ENCODE measurements at places on chromosomes 6 and 20. TPM values are rescaled to one million over a fixed set of nuclear protein-coding genes. Genes with fewer than 3 reads are reported as not detected.
A peak's percentile ranks its signal among the peaks of the same experiment; 100 is the strongest.

NKX2-2 gene
- 5.7 TPM for total RNA-seq

MYBL2 gene
- 80.8 TPM for total RNA-seq

OR2H1 gene
- not detected for total RNA-seq

ADAM33 gene
- not detected for total RNA-seq

MUCL3 gene
- total RNA-seq: not detected

EFCAB8 gene
- total RNA-seq: 0.06 TPM

GRCh38 chr6:155388591-155388990 lies 67.0 kb downstream of the NOX3 start:
- no peaks in the 10 kb centered on the region for H3K27me3 ChIP-seq
- H3K27ac ChIP-seq: no peak overlapping the region
- no peak for DNase-seq
- no peaks in the 10 kb centered on the region for H3K36me3 ChIP-seq

GRCh38 chr6:120945905-120946594 lies 388.2 kb downstream of the TBC1D32 start:
- H3K27ac ChIP-seq: no peak overlapping the region
- no peak overlapping the region for H3K4me3 ChIP-seq
- DNase-seq: no peak
- no peaks in the 10 kb centered on the region for H3K36me3 ChIP-seq

- H3K4me1 ChIP-seq: no peaks in the 10 kb centered on the region
- H3K27ac ChIP-seq: no peak overlapping the region
Measured at GRCh38 chr20:52150440-52151258, 40.9 kb downstream of the ZFP64 start.

DNA sequence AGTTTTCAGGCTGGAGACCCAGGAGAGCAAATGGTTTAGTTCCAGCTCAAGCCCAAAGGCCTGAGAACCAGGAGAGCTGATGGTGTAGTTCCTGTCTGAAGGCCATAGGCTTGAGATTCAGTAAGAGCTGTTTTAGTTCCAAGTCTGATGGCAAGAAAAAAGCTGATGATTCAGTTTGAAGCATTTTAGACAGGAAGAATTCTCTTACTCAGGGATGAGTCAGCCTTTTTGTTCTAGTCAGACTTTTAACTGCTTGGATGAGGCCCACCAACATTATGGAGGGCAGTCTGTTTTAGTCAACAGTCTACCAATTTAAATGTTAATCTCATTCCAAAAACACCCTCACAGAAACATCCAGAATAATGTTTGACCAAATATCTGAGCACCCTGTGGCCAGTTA lies 2.5 kb downstream of the ZSCAN26 start:
- no peak for DNase-seq
- H3K27me3 ChIP-seq: no peaks in the 10 kb centered on the region
- H3K4me1 ChIP-seq: peaks cover 18% of the 10 kb centered on the region

DNA sequence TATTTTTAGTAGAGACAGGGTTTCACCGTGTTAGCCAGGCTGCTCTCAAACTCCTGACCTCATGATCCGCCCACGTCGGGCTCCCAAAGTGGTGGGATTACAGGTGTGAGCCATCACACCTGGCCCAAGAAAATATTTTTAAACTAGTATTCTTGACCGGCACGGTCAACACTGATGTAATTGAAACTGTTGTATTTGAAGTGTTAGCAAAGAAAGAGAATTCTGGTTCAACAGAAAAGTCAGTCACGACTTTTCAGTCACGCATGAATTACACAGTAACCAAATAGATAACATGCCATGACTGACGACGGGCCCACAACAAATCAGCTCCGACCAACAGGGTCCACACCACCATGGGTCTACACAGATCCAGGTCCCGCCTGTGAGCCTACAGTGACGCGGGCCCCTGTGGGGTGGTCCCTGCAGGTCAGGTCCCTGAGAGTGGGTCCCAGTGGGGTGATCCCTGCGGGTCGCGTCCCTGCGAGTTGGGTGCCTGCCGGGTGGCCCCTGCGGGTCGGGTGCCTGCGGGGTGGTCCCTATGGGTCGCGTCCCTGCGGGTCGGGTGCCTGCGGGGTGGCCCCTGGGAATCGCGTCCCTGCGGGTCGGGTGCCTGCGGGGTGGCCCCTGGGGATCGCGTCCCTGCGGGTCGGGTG lies 1.0 kb downstream of the GMEB2 start:
- DNase-seq: peak; percentile 49
- H3K36me3 ChIP-seq: peaks cover 4% of the 10 kb centered on the region
- peak overlapping the region; percentile 97 for H3K27ac ChIP-seq
- peak overlapping the region; percentile 94 for H3K4me3 ChIP-seq

DNA sequence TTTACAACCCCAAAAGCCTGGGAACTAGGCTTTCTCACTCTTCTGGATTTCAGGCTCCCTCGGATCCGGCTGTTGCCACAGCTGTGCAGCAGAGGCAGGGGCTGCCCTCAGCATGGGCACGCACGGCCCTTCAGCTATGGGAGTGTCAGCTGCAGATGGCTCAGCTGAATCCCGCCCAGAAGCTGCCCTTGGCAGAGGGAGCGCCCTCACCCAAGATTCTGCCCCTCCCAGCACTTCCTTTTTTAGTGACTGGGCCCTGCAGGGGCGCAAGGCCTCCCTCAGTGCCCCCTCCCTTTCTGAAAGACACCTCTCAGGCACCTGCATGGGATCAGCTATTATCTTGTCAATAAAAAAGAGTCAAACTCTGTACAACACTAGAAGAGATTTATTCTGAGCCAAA lies 67.9 kb upstream of the THBS2 start:
- H3K4me1 ChIP-seq: peaks cover 1% of the 10 kb centered on the region

DNA sequence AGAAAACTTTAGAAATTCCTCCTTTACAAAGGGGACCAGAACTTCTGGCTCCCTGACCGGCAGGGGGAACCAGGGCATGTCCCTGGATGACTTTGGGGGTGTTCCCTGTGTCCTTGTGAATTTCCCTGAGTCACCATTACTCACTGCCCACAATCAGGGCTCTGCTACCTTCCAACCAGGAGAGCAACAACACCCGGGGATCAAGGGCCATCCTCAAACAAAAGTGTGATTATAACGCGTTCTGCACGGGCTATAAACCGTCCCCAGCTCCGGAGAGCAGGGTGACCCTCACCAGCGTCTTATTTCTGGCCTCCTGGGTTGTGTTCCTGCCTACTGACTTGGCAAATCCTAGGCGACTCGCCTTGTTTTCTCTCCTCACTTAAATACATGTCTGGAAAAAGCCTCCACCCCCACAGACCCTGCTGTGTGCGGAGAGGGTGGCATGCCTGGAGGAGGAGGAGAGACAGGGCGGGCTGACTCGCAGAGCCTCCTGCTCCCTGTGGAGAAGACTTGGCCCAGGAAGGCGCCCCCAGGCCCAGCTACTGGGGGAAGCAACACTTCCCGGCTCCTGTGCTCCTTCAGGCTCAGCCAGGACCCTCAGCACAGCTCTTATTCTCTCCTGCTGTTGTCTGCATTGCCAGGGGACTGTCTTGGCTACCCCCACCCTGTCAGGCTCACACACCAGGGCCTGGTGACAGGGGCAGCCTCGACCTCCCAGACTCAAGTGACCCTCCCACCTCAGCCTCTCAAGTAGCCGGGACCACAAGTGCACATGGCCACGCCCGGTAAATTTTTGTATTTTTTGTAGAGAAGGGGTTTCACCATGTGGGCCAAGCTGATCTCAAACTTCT lies 54.1 kb downstream of the FGD2 start:
- peak; percentile 97 for DNase-seq
- no peaks in the 10 kb centered on the region for H3K27me3 ChIP-seq
- peaks cover 48% of the 10 kb centered on the region for H3K4me1 ChIP-seq
- peak overlapping the region; percentile 84 for H3K27ac ChIP-seq
- 0 out of 2 replicates have a peak overlapping the region, but pooled peaks have one; percentile 1 for H3K4me3 ChIP-seq

GRCh38 chr6:125742024-125742423 lies 7.4 kb upstream of the HEY2 start:
- no peak overlapping the region for H3K4me3 ChIP-seq
- H3K4me1 ChIP-seq: no peaks in the 10 kb centered on the region
- DNase-seq: no peak
- H3K27me3 ChIP-seq: peaks cover 38% of the 10 kb centered on the region
- H3K27ac ChIP-seq: no peak overlapping the region
- H3K36me3 ChIP-seq: no peaks in the 10 kb centered on the region

GRCh38 chr6:88512951-88513350 lies 346.8 kb upstream of the CNR1 start:
- no peaks in the 10 kb centered on the region for H3K36me3 ChIP-seq
- H3K4me1 ChIP-seq: no peaks in the 10 kb centered on the region
- no peak overlapping the region for H3K4me3 ChIP-seq
- no peak for DNase-seq
- H3K27me3 ChIP-seq: no peaks in the 10 kb centered on the region

DNA sequence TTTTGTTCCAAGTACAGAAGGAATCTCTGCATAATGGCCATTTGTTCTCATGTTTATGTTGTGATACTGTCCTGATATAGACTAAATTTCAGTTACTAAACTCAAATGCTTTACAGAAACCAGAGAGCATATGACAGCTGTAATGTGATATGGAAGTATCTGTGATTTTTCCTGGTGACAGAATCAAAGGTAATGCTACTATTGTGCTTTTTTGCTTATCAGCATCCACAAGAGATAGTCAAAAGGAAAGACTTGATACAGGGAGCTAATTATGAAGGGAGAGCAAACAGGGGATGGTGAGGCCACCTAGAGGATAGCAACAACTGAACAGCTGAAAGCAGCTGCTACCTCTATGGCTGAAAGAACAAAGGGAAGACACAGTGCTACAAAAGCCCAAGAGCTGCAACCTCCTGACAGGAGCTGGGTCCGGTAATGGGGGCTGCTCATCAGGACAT lies 181.4 kb downstream of the PHF3 start:
- no peaks in the 10 kb centered on the region for H3K4me1 ChIP-seq
- DNase-seq: no peak
- no peak overlapping the region for H3K4me3 ChIP-seq

GRCh38 chr6:80544555-80544954 lies 438.1 kb downstream of the BCKDHB start:
- peaks cover 73% of the 10 kb centered on the region for H3K4me1 ChIP-seq
- H3K36me3 ChIP-seq: peaks cover 5% of the 10 kb centered on the region
- H3K27me3 ChIP-seq: no peaks in the 10 kb centered on the region

DNA sequence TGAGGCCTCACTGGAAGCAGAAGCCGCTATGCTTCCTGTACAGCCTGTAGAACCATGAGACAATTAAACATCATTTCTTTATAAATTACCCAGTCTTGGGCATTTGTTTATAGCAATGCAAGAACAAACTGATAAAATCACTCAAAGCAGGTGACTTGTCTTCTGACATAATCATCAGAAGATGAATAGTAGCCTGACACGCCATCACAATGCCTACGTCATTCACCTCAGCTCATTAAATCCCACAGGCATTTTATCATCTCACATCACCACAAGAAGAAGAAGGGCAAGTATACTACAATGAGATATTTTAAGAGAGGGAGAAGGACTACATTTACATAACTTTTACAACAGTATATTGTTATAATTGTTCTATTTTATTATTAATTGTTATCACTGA lies 3.1 kb upstream of the CAP2 start:
- DNase-seq: no peak
- peaks cover 24% of the 10 kb centered on the region for H3K4me1 ChIP-seq
- peaks cover 4% of the 10 kb centered on the region for H3K36me3 ChIP-seq
- H3K27me3 ChIP-seq: no peaks in the 10 kb centered on the region
- H3K27ac ChIP-seq: no peak overlapping the region

- H3K36me3 ChIP-seq: no peaks in the 10 kb centered on the region
- H3K27ac ChIP-seq: no peak overlapping the region
- no peak overlapping the region for H3K4me3 ChIP-seq
- H3K27me3 ChIP-seq: no peaks in the 10 kb centered on the region
- H3K4me1 ChIP-seq: no peaks in the 10 kb centered on the region
- no peak for DNase-seq
Measured at GRCh38 chr6:14436592-14437132, 319.1 kb downstream of the CD83 start.

DNA sequence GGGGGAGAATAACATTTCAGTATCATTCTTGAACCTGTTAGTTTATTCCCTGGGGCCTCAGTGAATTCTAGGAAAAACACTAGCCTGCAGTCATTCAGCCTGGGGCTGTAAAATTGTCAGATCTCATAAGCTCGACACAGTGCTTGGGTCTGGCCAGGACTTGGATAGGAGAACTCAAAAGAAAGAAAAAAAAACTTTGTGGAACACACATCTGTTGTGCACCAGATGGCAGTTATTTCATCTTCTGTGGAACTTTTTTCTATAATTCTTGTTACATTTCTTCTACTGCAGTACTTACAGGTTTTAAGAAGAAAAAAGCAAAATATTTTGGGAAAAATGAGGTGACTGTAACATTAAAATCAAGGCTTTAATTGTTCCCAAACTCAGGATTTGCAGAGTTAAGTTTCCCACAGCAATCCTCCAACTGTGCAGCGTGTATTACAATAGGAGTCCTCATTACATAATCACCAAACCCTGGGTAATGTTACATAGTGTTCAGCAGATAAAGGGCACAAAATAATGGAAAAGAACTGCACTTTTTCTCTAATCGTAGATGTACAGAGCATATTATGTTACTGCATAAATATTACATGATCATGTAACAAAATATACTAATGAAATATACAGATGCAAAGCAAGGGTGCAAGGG lies 531.1 kb upstream of the CITED2 start:
- H3K4me3 ChIP-seq: no peak overlapping the region
- no peaks in the 10 kb centered on the region for H3K4me1 ChIP-seq
- no peaks in the 10 kb centered on the region for H3K27me3 ChIP-seq
- H3K36me3 ChIP-seq: no peaks in the 10 kb centered on the region
- no peak for DNase-seq

GRCh38 chr6:143673669-143674068 lies 4.1 kb upstream of the PHACTR2 start:
- no peak overlapping the region for H3K4me3 ChIP-seq
- H3K27ac ChIP-seq: peak overlapping the region; percentile 76
- no peaks in the 10 kb centered on the region for H3K27me3 ChIP-seq
- H3K36me3 ChIP-seq: no peaks in the 10 kb centered on the region
- DNase-seq: peak; percentile 82

DNA sequence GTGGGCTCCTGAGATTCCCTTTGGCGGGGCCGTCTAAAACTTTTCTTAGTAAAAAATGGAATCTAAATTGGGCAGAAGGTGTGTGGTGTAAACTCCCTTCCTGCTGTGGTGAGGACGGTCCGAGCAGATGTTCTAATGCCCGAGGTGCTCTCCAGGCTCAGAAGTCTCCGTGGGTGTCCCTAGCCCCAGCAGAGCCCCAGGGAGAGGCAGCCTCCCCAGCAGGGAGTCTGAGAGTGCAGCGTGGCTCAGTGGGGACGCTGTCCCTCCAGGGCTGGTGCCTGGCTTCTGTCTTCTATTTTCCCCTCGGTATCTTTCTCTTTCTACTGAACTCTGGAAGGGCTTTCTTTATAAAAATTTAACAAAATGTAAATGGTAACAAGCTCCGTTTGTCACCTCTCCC lies 208.2 kb downstream of the SMOC2 start:
- no peak for DNase-seq
- H3K27me3 ChIP-seq: no peaks in the 10 kb centered on the region
- no peak overlapping the region for H3K4me3 ChIP-seq
- no peaks in the 10 kb centered on the region for H3K36me3 ChIP-seq
- no peak overlapping the region for H3K27ac ChIP-seq

DNA sequence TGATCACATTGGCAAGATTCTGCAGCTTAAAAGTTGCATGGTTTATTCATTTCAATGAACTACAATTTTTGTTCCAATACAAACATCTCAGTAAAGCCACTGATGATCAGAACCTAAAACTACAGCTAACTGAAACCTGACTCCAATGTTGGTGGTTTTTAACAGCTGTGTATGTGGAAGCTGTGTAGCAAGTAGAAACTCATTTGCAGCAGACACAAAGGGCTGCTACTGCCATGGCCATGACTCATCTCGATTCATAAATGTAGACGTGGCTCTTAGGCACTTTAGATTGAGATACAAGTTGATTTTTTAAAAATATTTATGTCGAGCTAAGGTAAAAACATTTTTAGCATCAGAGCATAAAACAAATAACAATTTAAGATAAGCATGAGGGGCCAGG lies 19.5 kb upstream of the MAP3K4 start:
- H3K4me1 ChIP-seq: peaks cover 11% of the 10 kb centered on the region
- no peak overlapping the region for H3K27ac ChIP-seq
- no peaks in the 10 kb centered on the region for H3K27me3 ChIP-seq
- no peak for DNase-seq

Data from SJSA1 (cell line).